Activated naive CD4-positive, alpha-beta T cell (primary cell): ENCODE measurements at places on chromosomes 16 and 17.

DNA sequence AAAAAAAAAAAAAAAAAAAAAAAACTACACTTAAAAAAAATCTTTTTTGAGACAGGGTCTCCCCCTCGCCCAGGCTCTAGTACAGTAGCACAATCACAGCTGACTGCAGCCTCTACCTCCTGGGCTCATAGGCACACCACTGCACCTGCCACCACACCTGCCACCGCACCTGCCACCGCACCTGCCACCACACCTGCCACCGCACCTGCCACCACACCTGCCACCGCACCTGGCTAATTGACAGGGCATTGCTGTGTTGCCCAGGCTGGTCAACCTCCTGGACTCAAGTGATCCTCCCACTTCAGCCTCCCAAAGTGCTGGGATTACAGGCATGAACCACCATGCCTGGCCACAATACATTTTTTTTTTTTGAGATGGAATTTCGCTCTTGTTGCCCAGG is 17.6 kb upstream of the WDR45B start:
- DNase-seq = no peak

- no peak for DNase-seq
Observed at GRCh38 chr16:5032748-5033167, 977 bp downstream of the NAGPA start.

GRCh38 chr16:4743226-4743878 is 9.0 kb downstream of the DNAAF8 start:
- no peak for DNase-seq

- DNase-seq = no peak
Observed at GRCh38 chr16:11973070-11973469, 3.5 kb upstream of the SNX29 start.

DNA sequence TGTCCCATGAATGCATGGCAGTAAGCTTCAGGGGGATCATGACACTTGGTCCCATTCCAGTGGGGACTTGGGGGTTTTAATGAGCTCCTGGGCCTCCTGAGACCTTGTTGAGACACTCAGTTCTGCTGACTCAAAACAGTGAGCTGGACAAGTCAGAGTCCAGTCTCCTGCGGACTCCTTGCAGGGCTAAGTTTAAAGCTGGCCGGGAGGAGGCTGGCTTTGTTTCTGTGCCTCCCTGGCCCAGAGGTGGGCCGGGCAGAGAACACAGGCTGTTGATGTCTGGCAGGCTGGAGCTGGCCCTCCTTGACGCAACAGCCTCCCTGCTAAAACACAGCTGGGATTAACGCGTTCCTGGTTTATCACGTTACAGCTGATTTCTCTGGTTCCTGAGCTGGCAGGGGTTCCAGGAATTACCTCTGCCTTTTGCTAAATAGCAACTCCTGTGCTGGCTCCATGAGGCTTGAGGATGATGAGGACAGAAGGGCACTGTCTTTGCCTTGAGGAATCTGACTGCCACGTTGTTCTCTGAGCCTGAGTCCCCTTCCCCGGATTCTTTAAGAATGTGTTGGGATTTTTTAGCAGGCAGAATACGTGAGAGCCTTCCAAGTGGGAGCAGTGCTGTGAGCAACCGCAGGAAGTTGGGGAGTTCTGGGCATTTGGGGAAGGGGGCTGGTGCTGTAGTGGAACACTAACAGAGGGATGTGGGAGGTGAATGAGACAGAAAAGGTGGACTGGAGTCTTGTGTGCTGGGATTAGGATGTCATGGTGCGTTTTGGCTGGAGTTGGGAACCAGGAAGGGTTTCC is 2.0 kb downstream of the GPT2 start:
- DNase-seq = no peak

DNA sequence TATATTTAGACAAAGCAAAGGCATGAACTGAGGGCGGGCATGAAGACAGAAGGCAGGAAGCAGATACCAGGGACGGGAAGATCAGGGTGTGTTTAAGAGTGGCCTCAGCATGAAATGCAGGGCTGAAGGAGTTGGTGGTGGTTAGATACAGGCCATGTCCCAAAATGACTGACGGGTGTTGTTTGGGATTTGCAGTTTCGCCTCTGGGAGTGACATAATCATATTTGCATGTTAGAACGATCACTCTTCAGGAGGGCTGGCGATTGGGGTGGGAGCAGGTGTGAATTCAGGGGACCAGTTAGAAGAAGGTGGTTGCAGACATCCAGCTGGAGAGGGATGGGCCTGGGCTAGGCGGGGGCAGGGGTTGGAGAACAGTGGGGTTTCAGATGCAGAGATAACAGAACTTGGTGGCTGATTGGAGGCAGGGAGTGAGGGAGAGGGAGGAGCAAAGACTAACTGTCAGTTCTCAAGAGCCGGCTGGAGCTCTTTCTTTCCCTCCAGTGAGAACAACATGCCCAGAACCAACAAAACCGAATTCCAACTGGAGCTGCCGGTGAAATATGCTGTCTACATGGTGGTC is 27.2 kb upstream of the ITGAX start:
- DNase-seq = no peak

- DNase-seq = no peak
Observed at GRCh38 chr17:70597774-70598173, 428.4 kb downstream of the KCNJ2 start.

GRCh38 chr16:89431630-89432029 is 58.7 kb downstream of the ANKRD11 start:
- DNase-seq = no peak

GRCh38 chr16:7946142-7946541 is 613.5 kb downstream of the RBFOX1 start:
- DNase-seq = no peak

DNA sequence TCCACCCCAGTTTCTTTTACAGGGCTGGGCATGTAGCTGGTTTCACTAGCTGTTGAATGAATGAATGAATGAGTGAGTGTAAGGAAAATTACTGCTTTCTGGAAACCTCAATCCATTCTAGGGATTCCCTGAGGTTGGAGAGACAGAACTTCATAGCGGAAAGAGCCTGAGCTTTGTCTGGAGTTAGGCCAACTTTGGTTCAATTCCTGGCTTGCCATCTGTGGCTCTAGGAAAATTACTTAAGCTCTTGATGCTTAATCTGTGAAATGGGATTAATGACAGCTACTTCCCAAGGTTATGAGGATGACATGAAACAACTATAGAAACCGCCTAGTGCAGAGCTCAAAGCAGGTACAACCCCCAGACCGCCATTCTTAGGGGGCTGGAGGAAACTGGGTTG is 76.3 kb upstream of the AXIN2 start:
- no peak for DNase-seq

DNA sequence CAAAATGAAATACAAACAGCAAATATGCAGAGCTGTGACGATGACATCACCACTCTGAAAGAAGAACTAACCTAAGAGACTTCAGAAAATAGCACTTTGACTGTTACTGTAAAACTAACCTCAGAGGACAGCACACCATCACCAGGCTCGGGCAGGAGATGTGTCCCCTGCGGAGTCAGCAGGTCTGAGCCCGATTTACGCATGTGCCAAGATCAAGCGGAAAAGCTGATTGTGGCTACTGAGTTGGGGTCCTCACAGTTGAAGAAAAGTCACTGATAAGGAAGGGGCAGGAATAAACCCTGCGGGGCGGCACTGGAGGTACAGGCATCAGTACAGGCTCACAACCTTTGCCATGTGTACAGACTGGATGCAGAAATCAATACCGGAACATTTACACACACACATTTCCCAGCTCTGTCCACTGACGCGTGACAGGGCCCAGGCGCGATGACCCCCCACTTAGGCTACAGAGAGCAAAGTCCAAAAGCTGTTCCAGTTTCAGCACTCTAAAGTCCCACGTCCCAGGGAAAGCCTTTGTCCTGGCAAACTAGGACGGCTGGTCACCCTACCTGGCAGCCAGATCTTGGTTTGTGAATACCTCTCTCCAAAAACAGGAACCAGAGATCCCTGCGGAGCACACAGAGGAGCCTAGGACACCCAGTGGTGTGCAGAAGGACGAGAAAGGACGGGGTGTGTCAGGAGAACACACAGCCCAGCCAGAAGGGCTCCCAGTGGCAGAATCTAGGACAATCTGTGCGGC is 21.5 kb downstream of the TRAP1 start:
- no peak for DNase-seq

- no peak for DNase-seq
Observed at GRCh38 chr16:65500919-65501318, 379.1 kb upstream of the CDH11 start.

GRCh38 chr16:49867796-49868668 is 12.1 kb upstream of the ZNF423 start:
- no peak for DNase-seq

- peak; percentile 30 for DNase-seq
Observed at GRCh38 chr17:45131616-45132319, 547 bp downstream of the PLCD3 start.

GRCh38 chr16:51648526-51648925 is 497.5 kb upstream of the SALL1 start:
- DNase-seq = no peak

- DNase-seq = no peak
Observed at GRCh38 chr16:74713325-74713724, 12.7 kb upstream of the MLKL start.

DNA sequence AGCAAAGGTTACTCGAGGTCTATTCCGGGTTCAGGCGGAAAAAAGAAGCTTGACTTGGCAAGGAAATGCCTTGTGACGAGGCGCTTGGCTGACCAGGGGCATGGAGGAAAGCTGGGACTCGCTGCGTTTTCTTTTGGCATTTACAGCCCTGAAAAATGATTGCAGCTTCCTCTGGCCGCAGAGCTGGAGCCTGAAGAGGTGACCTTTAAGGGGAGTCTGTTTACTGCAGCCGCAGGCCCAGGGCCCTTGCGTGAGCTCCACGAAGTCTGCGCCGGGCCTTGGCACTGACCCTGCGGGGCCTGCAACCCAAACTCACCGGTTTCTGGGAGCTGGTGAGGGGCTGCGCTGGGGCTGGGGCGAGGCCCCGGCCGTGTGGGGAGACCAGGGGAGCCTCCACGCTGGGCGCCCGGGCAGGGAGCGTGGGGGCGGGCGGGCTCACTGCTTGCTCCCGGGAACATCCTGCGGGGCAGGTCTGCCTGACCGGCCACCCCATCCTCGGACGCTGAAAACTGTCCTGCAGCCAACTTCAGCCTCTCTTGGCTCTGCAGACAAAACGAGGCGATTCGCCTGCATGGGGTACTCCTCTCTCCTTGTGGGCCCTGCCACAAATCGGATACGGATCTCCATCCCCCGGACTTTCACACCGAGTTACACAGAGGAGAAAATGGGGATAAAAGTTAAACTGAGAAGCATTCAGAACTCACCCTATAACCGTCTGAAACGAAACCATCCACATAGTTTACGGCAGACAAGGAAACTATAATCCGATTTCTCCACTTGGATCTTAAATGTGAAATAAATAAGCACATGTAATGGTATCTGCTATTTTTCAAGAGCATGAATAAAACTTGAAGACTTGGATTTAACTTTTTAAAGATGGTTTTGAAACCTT is 206.3 kb upstream of the FOXF1 start:
- DNase-seq = no peak

DNA sequence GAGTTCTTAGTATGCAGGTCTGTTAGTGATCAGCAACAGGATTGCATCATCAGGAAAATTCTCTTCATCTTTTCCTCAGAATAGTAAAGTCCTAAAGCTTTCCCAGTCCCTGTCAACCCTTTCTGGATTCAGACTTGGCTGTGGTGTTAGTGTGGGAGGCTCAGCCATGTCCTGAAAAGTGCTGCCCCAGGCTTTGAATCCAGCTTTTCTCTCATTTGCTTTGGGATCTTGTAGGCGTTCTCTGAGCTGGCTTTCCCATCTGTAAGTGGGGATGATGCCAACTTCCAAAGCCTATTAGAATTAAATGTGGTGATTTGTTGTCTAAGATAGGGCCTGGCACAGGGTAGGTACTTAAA is 3.0 kb downstream of the ALKBH5 start:
- no peak for DNase-seq

DNA sequence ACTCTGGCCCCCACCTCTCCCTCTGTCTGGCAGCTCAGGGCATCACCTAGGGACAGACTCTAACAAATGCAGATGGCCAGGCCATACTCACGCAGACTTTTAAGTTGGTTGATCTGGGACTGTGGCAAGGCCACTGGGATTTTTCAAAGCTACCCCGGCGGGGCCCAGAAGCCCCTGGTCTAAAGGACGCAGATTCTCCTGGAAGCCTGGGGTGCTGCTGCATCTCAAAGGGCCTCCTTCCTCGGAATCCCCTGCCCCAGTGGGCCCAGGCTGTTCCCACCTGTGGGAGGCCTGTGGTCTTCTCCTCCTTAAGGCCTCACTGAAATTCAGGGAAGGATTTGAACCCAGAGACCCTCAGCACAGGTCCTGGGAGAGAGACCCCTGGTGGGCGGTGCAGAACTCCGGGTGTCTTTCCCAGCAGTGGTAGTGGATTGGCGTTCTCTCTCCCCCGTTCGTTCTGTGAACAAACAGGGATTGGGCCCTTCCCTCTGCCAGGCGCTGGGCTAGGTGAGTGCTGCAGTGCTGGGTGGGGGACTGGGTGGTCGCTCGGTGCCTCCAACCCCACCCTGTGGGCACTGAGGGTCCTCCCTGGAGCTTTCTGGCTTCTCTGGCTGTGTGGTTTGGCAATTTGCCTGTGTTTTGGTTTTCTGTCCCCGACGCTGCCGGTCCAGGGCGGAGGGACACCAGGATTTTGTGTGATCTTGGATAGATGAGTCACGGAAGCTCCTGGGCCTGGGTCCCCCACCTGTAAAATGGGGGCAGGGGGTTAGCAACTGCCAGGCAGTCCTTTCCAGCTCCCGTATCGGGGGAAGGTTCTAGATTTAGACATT is 160.5 kb upstream of the GSE1 start:
- no peak for DNase-seq

GRCh38 chr17:82415336-82415735 is 2.8 kb upstream of the HEXD start:
- no peak for DNase-seq

- no peak for DNase-seq
Observed at GRCh38 chr16:74216319-74216718, 80.3 kb upstream of the PSMD7 start.

DNA sequence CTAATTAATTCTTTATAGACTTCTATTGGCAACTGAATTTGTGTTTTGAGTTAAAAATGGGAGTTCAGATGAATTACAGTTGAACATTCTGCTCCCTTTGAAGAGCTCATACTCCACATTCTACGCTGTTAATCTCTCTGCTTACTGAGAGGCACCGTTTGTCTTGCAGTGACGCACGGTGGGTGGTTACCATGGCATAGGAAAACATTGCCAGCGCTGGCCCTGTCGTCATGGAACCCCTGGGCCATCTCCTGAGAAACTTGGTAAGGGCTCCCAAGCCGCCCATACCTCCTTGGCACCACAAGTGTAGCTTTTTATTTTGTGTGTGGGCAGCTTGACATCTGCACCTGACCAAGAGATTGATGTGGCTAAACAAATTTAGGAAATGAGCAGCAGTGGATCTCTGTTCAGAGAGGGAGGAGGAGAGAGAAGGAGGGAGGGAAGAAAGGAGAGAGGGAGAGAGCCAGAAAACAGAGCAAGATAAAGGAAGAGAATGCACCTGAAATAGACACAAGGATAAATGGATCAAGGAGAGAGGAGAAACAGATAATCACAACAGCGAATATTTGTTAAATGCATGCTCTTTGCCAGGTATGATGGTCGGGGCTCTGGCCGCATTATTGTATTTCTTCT is 398.5 kb downstream of the HAPSTR1 start:
- DNase-seq = no peak
